ENCODE measurements at places on chromosomes 4 and X.
A peak's percentile ranks its signal among the peaks of the same experiment; 100 is the strongest.

GRCh38 chr4:53990641-53991040, 73.8 kb downstream of the CHIC2 start:
- DNase-seq = no peak
- H3K36me3 ChIP-seq = peaks cover 9% of the 10 kb centered on the region
- peaks cover 3% of the 10 kb centered on the region for H3K4me1 ChIP-seq
- H3K27ac ChIP-seq = no peak overlapping the region

DNA sequence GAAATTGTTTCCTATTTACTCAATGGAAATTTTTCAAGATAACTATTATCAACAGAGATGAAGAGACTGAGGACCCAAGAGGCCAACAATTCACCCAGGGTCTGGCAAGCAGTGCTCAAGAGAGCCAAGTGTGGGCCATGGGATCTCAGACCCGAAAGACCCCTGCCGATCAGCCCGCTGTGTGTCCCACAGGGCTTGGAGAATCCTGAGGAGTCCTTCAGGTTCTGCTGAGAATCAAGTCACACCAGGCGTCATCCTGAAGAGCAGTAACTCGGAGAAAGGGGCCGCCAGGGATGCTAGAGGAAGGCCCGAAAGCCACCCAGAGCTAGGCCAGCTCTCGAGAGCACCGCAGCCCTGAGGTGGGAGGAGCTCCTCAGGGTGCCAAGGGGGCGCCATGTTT, 48.7 kb downstream of the FGFRL1 start:
- H3K36me3 ChIP-seq = peaks cover 5% of the 10 kb centered on the region
- H3K4me1 ChIP-seq = peaks cover 12% of the 10 kb centered on the region
- DNase-seq = no peak

- no peak overlapping the region for H3K27ac ChIP-seq
- no peak overlapping the region for H3K4me3 ChIP-seq
- no peak for DNase-seq
- H3K27me3 ChIP-seq = no peaks in the 10 kb centered on the region
- H3K36me3 ChIP-seq = no peaks in the 10 kb centered on the region
These were observed 7.5 kb downstream of the CCDC120 start for GRCh38 chrX:49066278-49066677.

GRCh38 chr4:48195374-48195773, 61.3 kb upstream of the TXK start:
- no peak overlapping the region for H3K27ac ChIP-seq
- H3K4me1 ChIP-seq = peaks cover 12% of the 10 kb centered on the region
- H3K4me3 ChIP-seq = no peak overlapping the region
- no peaks in the 10 kb centered on the region for H3K27me3 ChIP-seq
- DNase-seq = no peak

DNA sequence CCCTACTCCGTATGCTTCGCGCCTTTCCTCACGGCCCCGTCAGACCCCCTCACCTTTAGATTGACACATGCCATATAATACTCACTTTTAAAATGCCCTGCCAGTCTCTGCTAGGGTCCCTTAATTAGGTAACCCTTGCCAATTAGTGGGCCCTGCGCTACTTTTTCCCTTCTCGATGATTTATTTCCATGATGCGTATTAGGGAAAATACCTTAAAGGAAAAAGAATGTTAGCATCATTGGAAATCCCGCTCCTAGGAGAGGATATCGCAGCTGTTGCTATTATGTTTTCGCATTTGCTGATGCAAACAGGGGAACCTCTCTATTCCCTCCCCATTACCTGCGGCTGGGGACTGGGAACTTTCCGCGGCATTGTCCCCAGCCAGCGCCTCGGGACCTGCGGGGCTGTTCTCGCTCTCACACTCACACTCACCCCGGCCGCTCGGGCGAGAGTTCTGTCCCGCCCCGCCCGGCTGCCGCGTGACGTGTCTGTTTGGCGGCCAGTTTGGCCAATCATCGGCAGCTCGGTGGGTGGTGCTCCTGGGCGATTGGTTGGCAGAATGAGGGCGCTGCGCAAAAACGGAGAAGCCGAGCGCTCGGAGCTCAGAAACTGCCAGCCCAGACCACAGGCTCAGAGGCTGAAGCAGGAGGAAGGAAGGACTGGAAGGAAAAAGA, at the start of gene PCDH10:
PCDH10 (plus strand) TSS at position 605 of the 674 bp plus-strand sequence. CDS start 847 bp downstream, outside the sequence.
- peaks cover 27% of the 10 kb centered on the region for H3K4me1 ChIP-seq
- peak within 1 kb of the TSS; percentile 67 for H3K4me3 ChIP-seq
- DNase-seq = peak; percentile 52
- peaks cover 78% of the 10 kb centered on the region for H3K27me3 ChIP-seq

DNA sequence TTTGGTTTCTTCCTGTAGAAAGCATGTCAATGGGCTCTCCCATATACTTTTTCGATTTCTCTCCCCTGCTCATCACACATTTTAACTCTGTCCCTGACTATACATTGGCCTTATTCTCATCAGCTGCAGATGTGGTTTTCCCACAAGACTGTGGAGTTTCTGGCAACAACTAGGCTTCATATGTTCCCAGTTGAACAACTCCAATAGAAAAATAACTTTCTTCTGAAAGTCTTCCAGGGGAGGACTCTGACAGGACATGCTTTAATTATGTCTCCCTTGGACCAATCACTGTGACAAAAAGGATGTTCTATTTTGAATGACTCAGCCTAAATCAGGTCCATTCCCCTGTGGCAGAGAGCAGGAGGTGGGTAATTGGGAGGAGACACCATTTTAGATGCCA, 28.1 kb downstream of the SPANXC start:
- no peak overlapping the region for H3K27ac ChIP-seq
- no peaks in the 10 kb centered on the region for H3K4me1 ChIP-seq
- H3K27me3 ChIP-seq = no peaks in the 10 kb centered on the region
- no peaks in the 10 kb centered on the region for H3K36me3 ChIP-seq
- DNase-seq = no peak

GRCh38 chrX:136725441-136726104, 55.2 kb downstream of the ARHGEF6 start:
- H3K4me3 ChIP-seq = no peak overlapping the region
- H3K36me3 ChIP-seq = peaks cover 27% of the 10 kb centered on the region
- no peaks in the 10 kb centered on the region for H3K27me3 ChIP-seq
- no peak for DNase-seq
- no peak overlapping the region for H3K27ac ChIP-seq
- peaks cover 32% of the 10 kb centered on the region for H3K4me1 ChIP-seq
